Activated CD8-positive, alpha-beta memory T cell treated with anti-CD3 and anti-CD28 coated beads for 1 hour (primary cell): ENCODE measurements at places on chromosomes 12 and 14.

DNA sequence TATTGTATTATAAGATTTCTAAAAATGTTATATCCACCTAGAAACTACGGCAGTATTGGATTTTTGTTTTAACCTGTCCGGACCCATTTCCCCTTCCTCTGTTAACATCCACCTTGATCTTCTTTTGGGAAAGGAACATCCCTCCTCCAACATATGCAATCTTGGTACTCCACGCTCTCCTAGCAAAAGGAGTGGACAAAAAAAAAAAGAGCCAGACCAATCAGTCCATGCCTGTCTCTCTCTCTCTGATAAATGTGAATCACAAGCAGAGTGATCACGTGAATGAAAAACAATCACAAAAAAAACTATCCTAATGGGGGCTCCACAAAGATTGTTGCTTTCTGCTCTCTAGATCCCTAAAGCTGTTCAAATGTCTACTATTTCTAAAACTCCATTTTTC lies 27.1 kb downstream of the OSBPL8 start:
- no peak for DNase-seq

- DNase-seq = no peak
Measured at GRCh38 chr14:52694761-52695480, 437 bp downstream of the ERO1A start.

DNA sequence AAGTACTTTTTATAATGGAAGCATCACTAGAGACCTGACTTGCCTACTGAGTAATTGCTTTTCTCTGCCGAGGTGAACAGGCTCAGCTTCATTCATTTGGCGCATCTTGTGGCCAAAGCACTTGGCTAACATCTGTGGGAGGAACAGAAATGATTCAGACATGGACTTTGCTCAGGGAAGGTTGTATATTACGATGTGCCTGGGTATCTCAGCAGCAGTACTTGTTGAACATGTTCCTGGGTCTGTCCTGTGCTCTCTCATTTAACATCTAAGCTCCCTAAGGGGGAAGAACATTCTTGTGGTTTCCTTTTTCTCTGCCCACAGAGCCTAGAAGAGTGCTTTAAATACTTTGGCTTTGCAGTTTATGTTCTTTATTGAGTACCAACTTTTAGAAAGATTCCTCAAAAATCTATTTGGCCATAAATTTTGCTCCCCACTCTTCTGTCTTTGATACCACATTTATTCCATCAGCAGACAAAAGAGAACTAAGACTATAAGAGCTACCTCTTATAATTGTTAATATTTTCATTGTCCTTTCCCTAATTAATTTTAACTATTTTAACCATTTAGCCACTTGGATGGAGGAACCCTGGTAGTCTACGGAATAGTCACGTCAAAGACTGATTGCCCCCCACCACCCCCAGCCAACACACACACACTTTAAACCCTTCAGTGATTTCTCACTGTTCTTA lies 101.2 kb upstream of the EGLN3 start:
- DNase-seq = no peak

- no peak for DNase-seq
Measured at GRCh38 chr14:61179061-61179690, 102.0 kb downstream of the TMEM30B start.

- no peak for DNase-seq
Measured at GRCh38 chr14:48618057-48618456, 942.7 kb upstream of the MDGA2 start.

- no peak for DNase-seq
Measured at GRCh38 chr12:15603474-15604085, 185.6 kb downstream of the EPS8 start.

GRCh38 chr12:121505513-121505912 lies 75.3 kb downstream of the KDM2B start:
- no peak for DNase-seq

DNA sequence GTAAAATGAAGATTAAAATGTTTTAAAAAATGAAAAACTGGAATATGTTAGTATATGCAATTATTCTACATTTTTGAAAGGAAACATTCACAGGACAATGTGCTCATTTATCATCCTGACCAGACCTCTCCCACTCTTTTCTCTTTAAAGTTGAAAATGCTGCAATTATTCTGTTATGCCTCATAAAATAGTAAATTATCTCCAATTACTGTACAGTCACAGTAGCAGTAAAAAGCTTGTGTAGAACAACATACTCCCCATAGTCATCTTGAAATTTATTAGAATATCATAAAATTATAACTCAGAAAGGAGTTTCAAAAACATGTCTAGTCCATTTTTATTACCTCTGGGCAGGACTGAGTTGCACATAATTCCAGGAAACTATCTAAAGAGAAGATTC lies 250.3 kb downstream of the SYT1 start:
- DNase-seq = no peak

- DNase-seq = no peak
Measured at GRCh38 chr14:31096255-31096654, 70.1 kb upstream of the STRN3 start.

DNA sequence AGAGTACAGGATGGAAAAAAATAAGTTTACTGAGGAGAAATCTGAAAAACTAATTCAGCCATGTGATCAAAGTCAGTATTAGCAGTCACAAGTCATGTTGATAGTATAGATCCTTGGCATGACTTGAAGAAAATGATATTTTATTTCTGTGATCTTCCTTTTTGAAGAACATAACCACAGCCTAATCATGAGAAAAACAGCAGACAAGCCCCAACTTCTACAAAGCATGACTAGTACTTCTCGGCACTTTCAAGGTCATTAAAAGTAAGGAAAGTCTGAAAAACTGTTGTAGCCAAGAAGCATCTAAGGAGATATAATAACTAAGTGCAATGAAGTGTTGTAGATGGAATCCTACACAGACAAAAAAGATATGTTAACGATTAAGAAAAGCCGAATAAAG lies 264.1 kb upstream of the FOXG1 start:
- no peak for DNase-seq

GRCh38 chr12:13288501-13288900 lies 92.0 kb downstream of the EMP1 start:
- no peak for DNase-seq

DNA sequence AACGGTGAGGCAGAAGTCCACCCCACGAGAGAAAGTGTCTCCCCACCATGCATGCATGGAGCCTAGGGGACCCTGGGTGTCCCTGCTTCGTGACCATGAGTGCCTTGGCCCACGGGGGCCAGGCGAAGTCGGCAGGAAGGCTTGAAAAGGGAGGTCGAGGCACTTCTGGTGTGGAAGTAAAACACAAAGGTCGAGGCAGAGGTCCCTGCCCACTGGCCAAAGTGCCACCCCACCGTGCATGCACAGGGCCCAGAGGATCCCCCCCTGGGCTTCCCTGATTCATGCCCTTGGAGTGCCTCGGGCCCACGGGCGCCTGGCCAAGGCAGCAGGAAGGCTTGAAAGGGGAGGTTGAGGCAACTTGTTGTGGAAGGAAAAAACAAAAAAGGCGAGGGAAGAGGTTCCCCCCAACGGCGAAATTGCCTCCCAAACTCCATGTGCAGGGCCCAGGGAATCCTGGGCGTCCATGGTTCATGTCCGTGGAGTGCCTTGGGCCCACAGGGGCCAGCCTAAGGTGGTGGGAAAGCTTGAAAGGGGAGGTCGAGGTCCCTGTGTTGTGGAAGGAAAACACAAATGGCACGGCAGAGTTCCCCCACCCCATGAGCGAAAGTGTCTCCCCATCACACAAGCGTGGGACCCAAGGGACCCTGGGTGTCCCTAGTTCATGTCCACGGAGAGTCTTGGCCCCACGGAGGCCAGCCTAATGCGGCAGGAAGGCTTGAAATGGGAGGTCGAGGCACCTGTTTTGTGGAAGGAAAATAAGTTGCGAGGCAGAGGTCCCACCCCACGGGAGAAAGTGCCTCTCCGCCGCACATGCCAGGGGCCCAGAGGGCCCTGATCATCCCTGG lies 372.1 kb downstream of the ALG10 start:
- no peak for DNase-seq

DNA sequence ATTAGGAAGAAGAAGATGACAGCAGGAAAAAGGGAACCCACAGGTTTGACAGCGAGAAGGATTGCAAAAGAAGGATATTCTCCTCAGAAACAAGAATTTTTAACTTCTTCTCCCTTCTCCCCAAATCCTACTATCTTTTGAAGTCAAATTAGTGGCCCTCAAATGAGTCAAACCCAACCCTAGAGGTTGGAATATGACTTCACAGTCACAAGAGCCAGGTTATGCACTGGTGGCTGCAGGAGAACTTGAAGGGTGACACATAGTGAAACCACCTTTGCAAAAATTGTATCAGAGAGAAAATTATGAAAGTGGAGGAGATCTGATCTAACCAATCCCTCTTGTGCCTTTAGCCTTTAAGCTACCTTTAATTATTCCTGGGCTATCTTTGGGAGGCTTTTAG lies 386.2 kb upstream of the CCDC196 start:
- no peak for DNase-seq

GRCh38 chr12:117067638-117068037 lies 31.6 kb downstream of the TESC start:
- DNase-seq = no peak

DNA sequence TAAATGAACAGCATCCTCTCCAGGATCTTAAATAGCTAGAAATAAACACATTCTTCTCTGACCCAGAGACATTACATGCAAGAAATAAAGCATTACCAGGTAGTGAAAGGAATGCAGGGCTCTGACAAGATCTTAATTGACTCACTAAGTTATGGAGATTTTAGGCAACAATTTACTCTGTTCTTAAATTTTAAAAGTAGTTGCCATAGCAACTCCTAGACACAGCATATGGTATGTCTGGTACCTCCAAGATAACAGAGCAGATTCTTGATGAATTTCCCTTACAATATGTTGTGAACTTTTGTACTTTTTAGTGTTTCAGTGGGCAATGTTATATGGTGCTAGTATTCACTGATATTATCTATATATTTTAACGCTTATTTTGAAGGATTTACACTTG lies 76.7 kb upstream of the G2E3 start:
- no peak for DNase-seq

GRCh38 chr12:48021485-48022179 lies 17.4 kb upstream of the COL2A1 start:
- no peak for DNase-seq

- DNase-seq = no peak
Measured at GRCh38 chr12:48556631-48557030, 13.2 kb downstream of the LALBA start.

GRCh38 chr12:6324936-6325750 lies 14.7 kb downstream of the PLEKHG6 start:
- DNase-seq = no peak
